Transverse colon (tissue), 4 donors: ENCODE measurements at places on chromosomes 12 and 14.
A peak's percentile ranks its signal among the peaks of the same experiment; 100 is the strongest.

- DNase-seq = peak; percentile 59
These were observed 244.0 kb upstream of the DAAM1 start for GRCh38 chr14:58944343-58944967.

GRCh38 chr12:64522316-64522715 lies 70.4 kb downstream of the TBK1 start:
- no peak for DNase-seq

GRCh38 chr14:76311079-76311758 lies 64.7 kb upstream of the ESRRB start:
- DNase-seq = no peak

- no peak for DNase-seq
These were observed 32.1 kb downstream of the TECPR2 start for GRCh38 chr14:102394717-102395375.

- DNase-seq = no peak
These were observed 64.9 kb upstream of the KITLG start for GRCh38 chr12:88644946-88645702.

GRCh38 chr12:21526721-21527345 lies 737 bp downstream of the SPX start:
- DNase-seq = no peak

- no peak for DNase-seq
These were observed 106.7 kb downstream of the AEBP2 start for GRCh38 chr12:19546027-19546426.

- DNase-seq = peak; percentile 60
These were observed 4.3 kb upstream of the ASB2 start for GRCh38 chr14:93980456-93981201.

GRCh38 chr14:100577986-100578431 lies 9.2 kb downstream of the BEGAIN start:
- no peak for DNase-seq

DNA sequence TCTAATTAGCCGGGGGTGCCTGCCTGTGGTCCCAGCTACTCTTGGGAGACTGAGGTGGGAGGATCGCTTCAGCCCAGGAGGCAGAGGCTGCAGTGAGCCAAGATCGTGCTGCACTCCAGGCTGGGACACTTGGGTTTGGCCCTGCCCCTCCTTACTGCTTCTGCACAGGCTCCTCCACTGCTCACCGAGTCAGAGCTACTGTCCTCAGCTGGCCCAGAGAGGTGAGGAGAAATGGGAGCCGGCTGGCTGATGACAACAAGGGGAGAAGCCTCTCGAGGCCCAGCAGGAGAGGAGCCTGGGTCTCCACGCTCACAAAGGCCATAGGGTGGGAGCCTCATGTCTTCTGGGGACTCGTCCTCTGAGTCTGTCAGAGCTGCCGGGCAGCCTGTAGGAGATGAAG lies 13.7 kb downstream of the CALCOCO1 start:
- no peak for DNase-seq

- DNase-seq = no peak
These were observed 233.3 kb upstream of the FOXN3 start for GRCh38 chr14:89650077-89650978.

GRCh38 chr14:70009961-70010360 lies 130.7 kb downstream of the SMOC1 start:
- no peak for DNase-seq

DNA sequence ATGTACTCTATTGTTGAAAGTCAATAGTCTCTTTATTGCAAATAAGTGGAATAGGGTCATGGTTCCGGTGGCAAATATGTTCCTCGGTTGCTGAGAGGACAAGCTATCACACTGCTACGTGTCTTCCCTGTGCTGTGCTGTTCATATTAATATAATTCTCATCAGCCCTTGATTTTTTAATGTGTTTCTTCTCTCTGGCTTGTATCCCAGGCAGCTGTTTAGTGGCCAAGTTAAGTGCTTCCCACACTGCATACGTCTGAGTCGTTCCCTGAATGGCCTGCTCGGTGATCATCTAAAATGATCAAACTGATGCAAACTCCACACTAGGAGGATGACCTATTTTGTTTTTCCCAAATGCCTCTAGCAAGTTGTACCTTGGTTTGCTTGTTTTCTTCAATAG lies 186.4 kb downstream of the ANO6 start:
- DNase-seq = no peak
